Progenitor cell of endocrine pancreas (in vitro differentiated cells): ENCODE measurements at places on chromosomes 1 and 21. TPM values are rescaled to one million over a fixed set of nuclear protein-coding genes. Genes with fewer than 3 reads are reported as not detected.

Gene LAPTM5
- 0.20 TPM in 1 of 2 replicates, not detected in the other for total RNA-seq

Gene CRNN
- total RNA-seq: not detected in 2 replicates

Gene CELSR2
- 33.7 and 38.7 TPM in 2 replicates for total RNA-seq

GRCh38 chr21:36156815-36157670 lies at the start of gene DOP1B:
DOP1B (plus strand) TSS chr21:36156824; CDS start chr21:36164734, 7,910 bp downstream.
- DNase-seq: no peak
- H3K4me1 ChIP-seq: peaks cover 22% of the 10 kb centered on the region
- no peaks in the 10 kb centered on the region for H3K27me3 ChIP-seq
- H3K4me3 ChIP-seq: peak within 1 kb of the TSS; percentile 83

DNA sequence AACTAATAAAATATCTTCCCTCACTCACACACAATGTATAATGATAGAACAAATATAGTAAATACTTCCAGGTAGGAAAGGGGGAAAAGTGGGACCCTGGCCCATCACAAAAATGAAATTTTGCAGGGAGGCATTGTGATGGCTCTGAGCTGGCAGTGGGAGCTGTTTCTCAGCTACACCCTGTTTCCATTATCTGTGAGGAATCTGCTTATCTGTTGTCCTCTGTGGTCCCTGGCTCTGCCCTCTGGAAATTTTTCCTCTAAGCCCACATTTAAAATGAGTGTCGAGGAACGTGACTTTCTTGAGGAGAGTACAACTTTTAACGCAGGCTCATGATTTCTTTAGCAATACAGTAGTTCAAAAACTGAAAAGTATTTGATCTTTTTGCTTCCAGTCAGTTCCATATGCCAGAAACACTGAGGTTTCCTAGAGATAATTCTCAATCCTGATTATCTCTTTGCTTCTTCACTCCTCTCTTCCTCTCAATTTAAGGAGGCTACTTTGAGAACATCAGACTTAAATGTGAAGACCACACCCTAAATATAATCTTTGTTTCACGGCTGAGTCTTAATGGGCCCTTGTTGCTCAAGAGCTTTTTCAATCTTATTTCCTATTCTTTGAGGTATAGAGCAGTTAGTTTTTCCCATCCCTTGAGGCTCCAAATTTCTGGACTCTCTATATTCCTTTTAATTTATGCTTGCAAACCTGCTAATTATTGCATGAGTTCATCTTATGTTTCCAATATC lies 5.0 kb upstream of the EEIG2 start:
- no peaks in the 10 kb centered on the region for H3K4me1 ChIP-seq
- no peaks in the 10 kb centered on the region for H3K36me3 ChIP-seq
- H3K4me3 ChIP-seq: no peak overlapping the region
- H3K27ac ChIP-seq: no peak overlapping the region
- no peaks in the 10 kb centered on the region for H3K27me3 ChIP-seq
- DNase-seq: no peak

DNA sequence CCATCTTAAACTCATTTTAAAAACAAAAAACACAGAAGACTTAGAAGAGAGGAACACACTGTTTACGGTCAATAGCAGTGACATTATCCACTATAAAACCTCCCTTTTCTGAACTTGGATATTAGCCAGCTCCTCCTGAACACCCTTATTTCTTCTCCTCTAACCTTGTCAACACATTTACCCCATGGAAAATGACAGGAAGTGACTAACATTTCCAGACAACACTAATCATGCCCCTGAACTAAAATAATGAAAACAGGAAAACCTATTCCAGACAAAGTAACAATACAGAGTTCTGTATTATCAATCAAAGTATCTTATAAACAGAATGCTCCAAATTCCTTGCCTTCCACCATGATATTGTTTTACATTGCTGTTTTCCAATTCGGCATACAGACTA lies 45.3 kb downstream of the PALMD start:
- H3K36me3 ChIP-seq: peaks cover 2% of the 10 kb centered on the region
- H3K27me3 ChIP-seq: no peaks in the 10 kb centered on the region
- DNase-seq: no peak
- H3K27ac ChIP-seq: no peak overlapping the region
- no peaks in the 10 kb centered on the region for H3K4me1 ChIP-seq

GRCh38 chr1:76746206-76746605 lies 121.1 kb upstream of the ST6GALNAC5 start:
- no peaks in the 10 kb centered on the region for H3K4me1 ChIP-seq
- no peak for DNase-seq
- H3K36me3 ChIP-seq: peaks cover 1% of the 10 kb centered on the region
- no peak overlapping the region for H3K27ac ChIP-seq
- no peak overlapping the region for H3K4me3 ChIP-seq

- no peaks in the 10 kb centered on the region for H3K36me3 ChIP-seq
- H3K4me3 ChIP-seq: no peak overlapping the region
- peaks cover 13% of the 10 kb centered on the region for H3K4me1 ChIP-seq
- peak overlapping the region; percentile 37 for H3K27ac ChIP-seq
These were observed 64.8 kb downstream of the FAM163A start for GRCh38 chr1:179807691-179808485.

DNA sequence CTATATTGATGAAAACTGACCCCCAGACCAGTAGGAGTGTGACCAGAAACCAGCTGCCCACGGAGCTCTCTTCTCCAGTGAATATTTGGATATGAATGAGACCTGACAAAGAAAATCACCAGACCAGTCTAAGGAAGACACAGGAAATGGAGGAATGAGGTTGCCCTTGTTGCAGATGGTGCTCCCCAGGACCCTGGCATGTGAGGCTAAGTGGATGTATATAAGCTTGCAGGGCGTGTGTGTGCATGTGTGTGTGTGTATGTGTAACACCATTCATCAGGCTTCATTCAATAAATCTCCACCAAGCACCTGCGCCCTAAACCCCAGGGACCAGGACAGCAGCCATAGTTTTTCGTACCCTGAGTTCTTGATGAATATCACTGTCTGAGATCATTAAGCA lies 14.4 kb downstream of the PHLDA3 start:
- DNase-seq: no peak
- no peaks in the 10 kb centered on the region for H3K36me3 ChIP-seq
- H3K4me1 ChIP-seq: peaks cover 6% of the 10 kb centered on the region
- peaks cover 25% of the 10 kb centered on the region for H3K27me3 ChIP-seq

- no peak overlapping the region for H3K27ac ChIP-seq
- H3K4me3 ChIP-seq: no peak overlapping the region
- H3K36me3 ChIP-seq: peaks cover 36% of the 10 kb centered on the region
- peaks cover 33% of the 10 kb centered on the region for H3K4me1 ChIP-seq
- DNase-seq: no peak
- no peaks in the 10 kb centered on the region for H3K27me3 ChIP-seq
These were observed 165.1 kb downstream of the APP start for GRCh38 chr21:26005464-26005863.

- no peaks in the 10 kb centered on the region for H3K27me3 ChIP-seq
- DNase-seq: no peak
- H3K4me1 ChIP-seq: no peaks in the 10 kb centered on the region
- H3K27ac ChIP-seq: no peak overlapping the region
- H3K36me3 ChIP-seq: no peaks in the 10 kb centered on the region
These were observed 13.6 kb upstream of the OR2B11 start for GRCh38 chr1:247471445-247472016.

DNA sequence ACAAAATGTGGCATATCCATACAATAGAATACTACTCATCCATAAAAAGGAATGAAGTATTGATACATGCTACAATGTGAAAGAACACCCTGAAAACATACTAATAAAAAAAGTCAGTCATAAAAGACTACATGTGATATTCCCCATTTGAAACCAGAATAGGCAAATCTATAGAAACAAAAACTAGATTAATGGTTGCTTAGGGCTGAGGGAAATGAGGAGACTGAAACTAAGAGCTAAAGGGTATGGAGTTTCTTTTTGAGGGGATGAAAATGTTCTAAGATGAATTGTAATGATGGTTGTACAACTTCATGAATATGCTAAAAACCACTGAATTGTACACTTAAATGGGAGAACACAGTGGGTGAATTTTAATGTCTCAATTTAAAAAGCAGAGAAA lies 50.9 kb downstream of the ACBD6 start:
- no peak overlapping the region for H3K27ac ChIP-seq
- no peaks in the 10 kb centered on the region for H3K27me3 ChIP-seq
- H3K36me3 ChIP-seq: peaks cover 46% of the 10 kb centered on the region
- no peak for DNase-seq
